ENCODE measurements at places on chromosomes 3 and 15.

DNA sequence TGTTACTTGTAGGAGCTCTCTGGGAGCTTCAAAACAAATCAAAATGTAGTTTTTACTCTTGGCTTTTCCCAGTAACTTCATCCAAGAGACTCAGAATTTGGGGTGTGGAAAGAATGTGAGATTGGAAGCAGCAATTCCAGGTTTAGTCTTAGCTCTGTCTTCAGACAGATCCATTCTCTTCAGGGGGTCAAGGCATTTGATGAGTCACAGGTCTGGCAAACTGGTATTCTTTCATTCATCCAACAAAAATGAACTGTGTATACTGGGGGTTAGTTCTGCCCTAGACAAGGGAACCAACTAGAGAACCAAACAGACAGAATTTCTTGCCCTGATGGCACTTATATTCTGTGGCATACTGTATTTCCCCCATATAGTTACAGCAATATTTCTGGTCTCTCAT, 36.3 kb upstream of the CADPS start:
- no peak for DNase-seq

GRCh38 chr3:133987948-133988484, 41.7 kb downstream of the SLCO2A1 start:
- no peak for DNase-seq

DNA sequence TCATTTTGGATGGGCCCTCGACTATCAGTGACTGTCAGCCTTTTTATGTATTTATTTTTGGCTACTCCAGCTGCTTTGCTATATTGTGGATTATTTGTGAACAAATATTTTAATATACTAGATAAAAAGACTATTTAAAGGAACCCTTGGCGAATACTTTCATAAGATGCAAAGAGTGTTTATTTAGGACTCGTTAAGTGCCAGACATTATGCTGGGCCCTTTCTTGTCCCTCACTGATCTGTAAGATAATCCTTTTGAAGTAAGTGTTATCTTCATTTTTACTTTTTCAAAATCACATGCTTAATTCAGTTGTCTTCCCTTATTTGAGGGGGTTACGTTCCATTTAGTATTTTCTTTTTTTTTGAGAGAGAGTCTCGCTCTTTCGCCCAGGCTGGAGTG, 376.8 kb upstream of the C2CD4B start:
- DNase-seq: no peak

DNA sequence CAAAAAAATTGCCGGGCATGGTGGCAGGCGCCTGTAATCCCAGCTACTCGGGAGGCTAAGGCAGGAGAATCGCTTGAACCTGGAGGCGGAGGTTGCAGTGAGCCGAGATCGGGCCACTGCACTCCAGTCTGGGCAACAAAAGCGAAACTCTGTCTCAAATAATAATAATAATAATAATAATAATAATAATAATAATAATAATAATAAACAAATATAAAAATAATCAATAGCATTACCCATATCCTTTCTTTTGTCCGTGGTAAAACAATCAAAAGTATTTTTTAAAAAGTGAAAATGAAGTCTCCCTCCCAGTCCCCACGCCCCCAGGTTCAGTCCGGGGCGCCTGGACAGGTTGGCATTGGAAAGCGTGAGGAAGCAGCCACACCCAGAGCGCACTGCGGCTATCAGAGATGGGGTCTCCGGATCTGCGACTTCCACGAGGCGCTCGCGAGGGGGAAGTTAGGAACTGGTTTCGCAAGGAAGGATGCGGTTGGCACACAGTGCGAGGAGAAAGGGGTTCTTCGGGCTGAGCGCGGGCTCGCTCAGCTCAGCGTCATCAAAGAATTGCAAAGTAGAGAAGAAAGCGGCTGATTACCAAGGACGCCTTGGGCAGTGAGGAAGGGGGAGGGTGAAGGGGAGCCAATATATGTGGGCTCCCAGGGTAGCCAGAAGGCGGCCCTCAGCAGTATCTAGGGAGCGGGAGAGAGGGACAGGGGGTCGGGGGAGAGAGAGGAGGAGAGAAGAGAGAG, 69.5 kb upstream of the EPHB3 start:
- DNase-seq: no peak

- no peak for DNase-seq
Measured at GRCh38 chr3:107910713-107911259, 180.0 kb downstream of the CD47 start.

DNA sequence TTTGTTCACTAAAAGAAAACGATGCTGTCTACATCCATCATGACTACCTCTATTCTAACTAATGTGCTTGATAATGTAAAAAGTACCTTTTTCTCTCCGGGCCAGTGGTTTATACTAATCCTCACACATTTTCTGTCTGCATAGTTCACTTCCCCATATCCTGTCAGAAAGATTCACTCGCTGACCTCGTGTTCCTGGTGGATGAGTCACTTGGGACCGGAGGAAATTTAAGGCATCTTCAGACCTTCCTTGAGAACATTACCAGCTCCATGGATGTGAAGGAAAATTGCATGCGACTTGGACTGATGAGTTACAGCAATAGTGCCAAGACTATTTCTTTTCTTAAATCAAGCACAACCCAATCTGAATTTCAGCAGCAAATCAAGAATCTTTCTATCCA, 33.8 kb downstream of the COL6A5 start:
- no peak for DNase-seq

GRCh38 chr15:40739047-40739446, 16.0 kb downstream of the RMDN3 start:
- DNase-seq: no peak

- DNase-seq: no peak
Measured at GRCh38 chr3:145951441-145951840, 209.5 kb downstream of the PLOD2 start.

DNA sequence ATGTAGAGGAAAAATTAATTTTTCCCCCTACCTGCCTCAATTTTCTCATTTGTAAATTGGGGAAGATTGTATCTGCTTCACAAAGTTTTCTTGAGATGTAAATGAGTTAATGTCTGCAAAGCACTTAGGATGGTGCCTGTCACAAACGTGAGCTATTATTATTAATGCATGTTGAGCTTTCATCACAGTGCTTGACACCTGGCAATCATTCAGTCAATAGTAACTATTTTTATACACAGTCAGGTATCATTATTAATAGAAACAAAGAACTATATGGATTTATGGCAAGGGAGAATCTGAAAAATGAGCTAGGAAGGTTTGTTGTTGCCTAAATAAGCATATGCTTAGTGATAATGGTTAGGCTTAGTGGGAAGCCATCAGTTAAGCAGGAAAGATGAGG, 238.2 kb upstream of the GRM7 start:
- no peak for DNase-seq

- DNase-seq: no peak
Measured at GRCh38 chr15:77864211-77865105, 213.1 kb downstream of the TBC1D2B start.

DNA sequence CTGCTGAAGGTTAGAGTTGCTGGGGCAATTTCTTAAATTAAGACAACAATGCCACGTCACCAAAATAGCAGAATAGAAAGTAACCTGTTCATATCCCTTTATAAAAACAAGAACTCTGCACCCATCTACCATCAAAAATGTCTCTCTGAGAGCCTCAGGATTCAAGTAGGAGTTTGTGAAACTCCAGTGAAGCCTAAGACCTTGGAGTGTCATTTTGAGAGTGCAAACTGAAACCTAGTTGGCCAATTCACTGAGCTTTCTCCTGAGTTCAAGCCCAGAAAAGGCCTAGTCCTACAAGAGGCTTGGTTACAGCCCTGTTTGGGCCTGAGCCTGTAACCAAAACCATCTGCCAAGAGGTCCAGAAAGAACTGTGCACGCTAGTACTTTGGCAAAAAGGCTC, 335.1 kb downstream of the EFHB start:
- no peak for DNase-seq

- DNase-seq: no peak
Measured at GRCh38 chr15:98902931-98903330, 104.7 kb downstream of the PGPEP1L start.

- DNase-seq: no peak
Measured at GRCh38 chr15:74709011-74709410, 13.2 kb upstream of the EDC3 start.

DNA sequence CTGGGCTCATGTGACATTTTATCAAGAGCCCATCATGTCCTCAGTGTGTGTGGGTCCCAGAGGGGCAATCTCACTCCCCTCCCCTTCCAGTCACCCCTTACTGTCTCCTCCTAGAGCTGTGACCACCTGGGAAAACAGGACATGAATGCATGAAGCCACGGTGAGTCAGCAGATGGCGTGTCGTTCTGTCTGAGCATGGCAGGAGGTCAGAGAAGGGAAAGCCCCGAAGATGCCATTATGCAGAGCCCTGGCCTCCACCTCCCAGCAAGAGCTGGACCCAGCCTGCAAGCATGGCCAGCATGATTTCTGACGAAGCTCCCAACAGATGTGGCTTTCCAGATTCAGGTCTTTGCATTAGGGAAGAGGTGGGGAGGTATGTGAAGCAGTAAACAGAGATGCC, 118.5 kb downstream of the TLE3 start:
- DNase-seq: no peak

- no peak for DNase-seq
Measured at GRCh38 chr3:184186902-184187207, 856 bp downstream of the ABCF3 start.

DNA sequence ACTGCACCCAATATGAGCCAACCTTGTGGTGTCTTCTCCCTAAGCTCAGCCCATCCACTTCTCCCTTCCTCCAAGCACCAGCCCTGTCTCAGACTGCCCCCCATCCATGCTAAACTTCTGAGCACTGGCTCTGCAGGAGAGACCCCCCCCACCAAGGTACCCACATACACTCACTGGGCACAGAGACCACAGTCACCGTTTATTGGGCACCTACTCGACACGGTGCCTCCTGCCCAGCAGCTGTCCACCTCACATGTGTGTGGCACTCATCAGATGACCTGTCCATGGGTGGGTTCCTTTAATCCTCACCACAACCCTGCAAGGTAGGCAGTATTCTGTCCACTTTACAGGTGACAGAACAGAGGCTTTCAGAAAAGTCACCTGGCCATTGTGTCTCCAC, 22.3 kb upstream of the SFMBT1 start:
- no peak for DNase-seq

DNA sequence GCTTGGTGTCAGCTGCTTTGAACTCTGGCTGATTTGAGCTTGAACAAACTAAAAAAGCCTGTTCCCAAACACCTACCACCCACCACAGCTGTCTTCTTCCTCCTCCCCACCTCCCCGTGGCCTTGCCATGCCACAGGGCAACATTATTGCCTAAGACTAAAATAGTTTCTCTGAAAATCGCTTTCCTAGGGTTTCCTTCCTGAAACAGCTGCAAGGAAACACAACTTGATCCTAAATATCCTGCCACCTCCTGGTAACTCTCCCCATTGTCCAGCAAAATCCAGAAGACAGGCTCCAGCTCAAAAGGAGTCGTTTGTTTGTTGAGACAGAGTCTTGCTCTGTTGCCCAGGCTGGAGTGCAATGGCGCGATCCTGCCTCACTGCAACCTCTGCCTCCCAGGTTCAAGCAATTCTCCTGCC, 193.9 kb upstream of the TPM1 start:
- no peak for DNase-seq

DNA sequence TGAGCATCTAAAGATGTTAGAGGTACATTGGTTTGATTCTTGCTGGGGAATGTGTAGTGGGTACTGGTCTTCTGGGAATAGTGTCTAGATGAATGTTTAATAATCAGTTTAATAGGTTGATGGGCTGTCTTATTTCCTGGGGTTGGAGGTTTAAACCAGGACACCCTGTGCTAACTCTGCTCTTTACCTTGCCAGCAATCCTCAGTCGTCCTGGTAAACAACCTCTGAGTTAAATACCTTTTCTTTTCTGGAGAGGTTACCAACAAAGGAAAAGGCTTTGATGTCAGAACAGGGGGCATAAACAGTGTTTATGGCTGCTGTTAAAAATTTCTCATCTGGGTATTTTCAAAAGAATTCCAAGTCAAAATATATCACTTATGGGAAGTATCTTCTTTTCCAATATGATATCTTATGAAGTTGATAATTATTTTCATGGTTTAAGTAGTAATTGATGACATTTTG, 23.5 kb downstream of the MITF start:
- no peak for DNase-seq

- no peak for DNase-seq
Measured at GRCh38 chr3:196235452-196236122, 19.3 kb downstream of the SLC51A start.

DNA sequence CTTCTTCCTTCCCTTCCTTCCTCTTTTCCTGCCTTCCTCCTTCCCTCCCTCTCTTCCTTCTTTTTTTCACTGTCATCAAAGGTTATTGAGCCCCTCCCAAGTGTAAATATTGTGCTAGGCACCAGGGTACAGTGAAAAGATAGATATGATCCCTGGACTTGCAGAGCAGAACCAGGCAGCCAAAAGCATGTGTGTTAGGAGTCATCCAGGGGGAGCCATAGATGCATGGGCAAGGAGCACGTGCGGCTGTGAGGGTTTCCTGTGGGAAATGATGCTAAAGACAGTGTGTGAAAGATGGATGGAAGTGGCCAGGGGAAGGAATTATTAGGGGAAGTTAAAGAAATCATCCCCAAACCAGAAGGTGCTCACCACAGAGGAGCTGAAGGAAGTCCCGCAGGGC, 65.2 kb downstream of the NR2F2 start:
- DNase-seq: no peak

DNA sequence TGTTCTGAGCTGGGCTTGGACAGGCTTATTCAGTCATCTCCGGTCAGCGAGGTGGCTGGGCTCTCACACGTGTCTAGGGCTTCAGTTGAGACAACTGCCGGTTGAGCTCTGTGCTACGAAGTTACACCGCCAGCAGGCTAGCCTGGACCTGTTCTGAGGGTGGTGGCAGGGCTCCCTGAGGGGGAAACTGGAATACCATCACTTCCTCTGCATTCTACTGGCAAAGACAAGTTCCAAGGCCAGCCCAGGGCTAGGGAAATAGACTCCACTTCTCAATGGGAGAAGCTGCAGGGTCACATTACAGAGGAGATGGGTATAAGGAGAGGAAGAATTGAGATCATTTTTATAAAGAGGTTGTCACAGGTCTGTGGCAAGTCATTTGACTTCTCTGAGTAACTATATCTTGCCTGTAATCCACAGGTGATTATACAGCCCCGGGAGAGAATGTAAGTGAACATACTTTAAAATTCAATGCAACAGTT, 106.8 kb upstream of the IL12A start:
- DNase-seq: no peak

GRCh38 chr3:47950453-47951169, 65.6 kb downstream of the MAP4 start:
- DNase-seq: no peak

DNA sequence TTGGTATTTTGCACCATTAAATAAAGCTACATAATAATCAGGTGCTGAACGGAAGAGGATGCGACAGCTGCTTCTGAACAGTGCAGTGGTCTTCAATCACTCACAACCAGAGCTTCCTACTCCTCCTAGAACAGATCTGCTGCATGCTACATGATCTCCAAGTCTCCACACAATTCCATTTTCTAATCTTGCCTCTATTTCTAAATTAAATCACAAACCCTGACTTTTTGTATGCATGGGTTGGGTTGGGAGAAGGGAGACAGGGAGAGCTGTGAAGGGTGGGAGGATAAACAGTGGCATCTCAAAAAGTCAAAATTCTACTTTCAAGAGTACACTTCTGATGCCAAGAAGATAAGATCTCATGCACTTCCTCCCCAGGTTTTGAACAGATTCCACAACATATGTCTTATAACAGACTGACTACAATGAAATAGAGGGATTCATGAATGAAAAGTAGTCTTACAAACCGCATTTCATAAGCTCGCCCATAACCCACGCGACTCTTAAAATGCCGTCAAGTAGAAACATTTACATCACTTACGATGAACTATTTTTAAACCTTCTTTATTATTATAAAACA, 57.2 kb downstream of the CHSY1 start:
- DNase-seq: no peak

All from stimulated activated CD8-positive, alpha-beta memory T cell treated with anti-CD3 and anti-CD28 coated beads, Interleukin-15, amount 100 ng/mL, for 4 hours (primary cell).